ENCODE measurements at places on chromosomes 12 and 14.

DNA sequence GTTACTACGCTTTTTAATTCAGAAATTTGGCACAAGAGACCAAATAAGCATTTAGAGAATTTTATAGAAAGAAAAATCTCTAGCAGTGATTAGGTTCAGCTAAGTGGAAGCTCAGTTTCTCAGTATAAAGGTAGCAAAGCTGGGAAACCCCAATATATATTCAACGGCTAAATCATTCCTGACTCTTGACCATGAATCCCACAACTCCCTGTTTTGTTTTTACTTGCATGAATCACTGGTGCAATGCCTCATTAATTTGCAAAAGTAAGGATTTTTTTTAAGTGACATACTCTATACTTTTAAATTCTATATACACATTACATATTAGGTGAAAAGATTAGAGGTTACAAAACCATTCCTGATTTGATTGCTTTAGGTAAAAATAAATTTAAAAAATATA lies 74.3 kb upstream of the PLEKHG7 start:
- DNase-seq: no peak

DNA sequence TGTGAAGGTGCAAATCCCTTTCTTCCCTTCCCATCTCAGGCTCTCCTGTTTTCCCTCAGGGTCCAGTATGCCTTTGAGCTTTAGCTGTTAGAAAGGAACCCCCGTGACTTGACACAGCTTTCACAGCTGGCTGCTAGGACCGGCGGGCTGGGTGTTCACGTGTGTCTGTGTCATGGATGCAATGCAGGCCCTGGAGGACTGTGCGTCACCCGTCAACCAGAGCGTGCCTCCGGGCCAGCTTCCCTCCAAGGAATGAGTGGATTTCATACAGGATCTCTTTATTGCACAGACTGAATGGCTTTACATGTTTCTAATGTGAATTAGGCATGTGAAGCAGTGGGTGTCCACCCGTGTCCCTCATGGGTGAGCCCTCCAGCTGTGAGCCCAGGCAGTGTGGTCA lies 77.4 kb downstream of the AACS start:
- no peak for DNase-seq

DNA sequence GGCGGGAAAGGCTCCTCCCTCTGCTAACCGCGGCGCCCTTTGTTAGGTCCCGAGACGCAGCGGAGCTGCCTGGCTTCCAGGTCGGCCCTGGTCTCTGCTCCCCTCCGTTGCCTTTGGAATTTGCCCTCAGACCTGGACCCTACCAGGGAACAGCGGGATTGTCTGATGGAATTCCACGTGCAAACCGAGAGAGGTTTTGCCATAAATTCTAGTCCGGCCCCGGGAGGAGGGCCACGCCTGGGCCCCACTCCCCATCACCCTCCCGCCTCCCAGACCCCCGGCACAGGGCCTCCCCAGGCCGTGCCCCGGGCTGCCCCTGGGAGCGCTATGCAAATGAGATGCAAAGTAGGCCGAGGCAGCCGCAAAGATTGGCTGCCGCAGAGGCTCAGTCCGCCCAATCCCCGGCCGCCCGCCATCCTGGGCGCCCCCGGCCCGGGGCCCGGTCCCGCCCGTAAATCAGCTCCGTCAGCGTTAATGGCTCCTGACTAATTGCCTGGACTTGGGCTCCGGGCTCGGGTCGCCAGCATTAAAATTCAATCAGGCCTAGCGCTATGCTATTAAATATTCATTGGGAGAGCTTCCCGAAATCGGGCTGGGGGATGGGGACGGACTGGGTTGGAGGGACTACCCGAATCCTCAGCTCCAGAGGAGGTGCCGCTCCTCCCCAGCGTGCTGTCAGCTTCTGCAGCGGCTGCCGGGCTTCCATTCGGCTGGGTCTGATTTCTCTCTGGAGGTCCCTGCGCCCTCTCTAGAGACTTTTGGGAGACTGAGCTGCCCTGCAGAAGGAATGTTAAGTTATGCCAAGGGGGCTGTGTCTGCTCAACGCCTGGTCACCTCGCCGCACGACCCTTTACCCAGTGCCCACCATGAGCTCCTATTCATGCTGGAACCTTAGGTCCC lies 15.7 kb upstream of the FIGNL2 start:
- peak; percentile 53 for DNase-seq

DNA sequence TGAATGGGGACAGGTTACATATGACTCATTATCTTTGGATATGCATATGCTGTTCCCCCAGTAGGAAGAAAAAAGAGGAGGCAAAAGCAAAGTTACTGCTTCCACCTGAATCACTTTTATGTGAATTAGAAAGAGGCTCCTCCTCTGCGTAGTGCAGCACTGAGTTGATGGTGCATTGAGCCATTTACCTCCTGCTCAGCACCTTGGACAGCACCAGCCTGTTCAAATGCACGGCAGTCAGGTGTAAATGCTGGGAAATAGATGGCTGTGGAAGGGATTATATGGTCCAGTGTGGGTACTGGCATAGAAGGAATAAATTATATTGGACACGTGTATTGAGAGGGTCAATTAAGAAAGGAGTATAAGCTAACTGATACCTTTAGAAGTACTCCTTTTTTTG lies 541.9 kb upstream of the SEL1L start:
- DNase-seq: peak; percentile 0

DNA sequence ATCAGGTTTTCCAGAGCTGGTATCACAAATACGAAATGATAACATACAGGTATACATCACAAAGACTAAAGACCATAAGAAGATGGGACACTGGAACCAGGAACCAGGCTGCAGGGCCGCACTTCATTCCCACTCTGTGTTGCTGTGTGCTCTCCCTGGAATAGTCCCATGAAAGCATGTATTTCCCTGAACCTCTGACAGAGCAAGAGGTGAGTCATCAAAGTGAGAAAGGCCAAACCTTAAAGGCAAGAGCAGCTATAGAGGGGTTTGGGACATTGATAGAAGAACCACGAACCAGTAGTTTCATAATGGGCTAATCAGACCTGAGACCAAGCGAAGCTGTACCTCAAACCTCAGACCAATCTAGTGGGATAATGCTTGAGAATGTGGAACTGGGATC lies 283.0 kb upstream of the PRKD1 start:
- no peak for DNase-seq

DNA sequence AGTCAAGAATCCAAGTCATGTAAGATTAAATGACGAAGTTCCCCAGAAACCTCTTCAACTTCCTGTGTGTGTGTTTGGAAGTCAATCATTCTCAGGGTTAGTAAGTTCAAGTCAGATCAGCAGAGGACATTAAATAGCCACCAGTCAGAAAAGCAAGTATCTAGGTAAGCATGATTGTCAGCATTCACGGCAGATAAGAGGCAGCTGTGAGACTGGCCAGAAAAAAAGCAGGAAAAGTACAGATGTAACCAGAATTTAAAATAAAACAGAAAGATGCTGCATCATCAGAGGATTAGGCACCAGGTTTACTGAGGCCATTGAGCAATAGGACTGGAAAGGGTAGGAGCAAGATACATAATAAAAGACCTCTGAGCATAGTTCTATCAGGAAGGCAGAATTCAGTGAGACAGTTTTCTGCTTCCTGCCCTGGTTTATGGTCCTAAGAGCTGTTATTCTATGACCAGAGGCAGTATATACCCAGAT lies 606.9 kb downstream of the FSCB start:
- DNase-seq: no peak

GRCh38 chr12:25745281-25745680 lies 192.2 kb upstream of the LMNTD1 start:
- DNase-seq: no peak

DNA sequence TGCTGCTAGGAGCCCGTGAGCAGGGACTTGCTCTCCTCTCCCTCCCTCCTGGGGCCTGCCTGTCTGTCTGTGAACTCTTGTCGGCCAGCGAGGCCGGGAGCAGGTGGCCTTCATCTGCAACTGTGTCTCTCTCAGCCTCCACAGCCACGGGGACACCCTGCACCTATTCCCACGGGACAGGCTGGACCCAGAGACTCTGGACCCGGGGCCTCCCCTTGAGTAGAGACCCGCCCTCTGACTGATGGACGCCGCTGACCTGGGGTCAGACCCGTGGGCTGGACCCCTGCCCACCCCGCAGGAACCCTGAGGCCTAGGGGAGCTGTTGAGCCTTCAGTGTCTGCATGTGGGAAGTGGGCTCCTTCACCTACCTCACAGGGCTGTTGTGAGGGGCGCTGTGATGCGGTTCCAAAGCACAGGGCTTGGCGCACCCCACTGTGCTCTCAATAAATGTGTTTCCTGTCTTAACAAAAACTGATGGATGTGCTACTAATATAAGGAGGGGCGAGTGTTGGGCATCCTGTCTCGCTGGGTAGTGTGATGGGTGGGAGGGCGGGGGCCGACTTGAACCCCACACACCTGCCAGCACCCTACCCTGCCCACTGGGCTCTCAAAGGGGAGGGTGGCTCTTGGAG lies 34.8 kb downstream of the MEG3 start:
- no peak for DNase-seq
